Activated CD4-positive, alpha-beta T cell treated with anti-CD3 and anti-CD28 coated beads, Interleukin-2, Interleukin-6, amounts not matched to agents 100 ng/mL and 50 ng/mL, durations not matched to agents 16 hours and 8 hours (primary cell): ENCODE measurements at places on chromosomes 12 and 14.
A peak's percentile ranks its signal among the peaks of the same experiment; 100 is the strongest.

GRCh38 chr12:50220363-50220995 is 53.3 kb upstream of the CERS5 start:
- DNase-seq: peak; percentile 91

DNA sequence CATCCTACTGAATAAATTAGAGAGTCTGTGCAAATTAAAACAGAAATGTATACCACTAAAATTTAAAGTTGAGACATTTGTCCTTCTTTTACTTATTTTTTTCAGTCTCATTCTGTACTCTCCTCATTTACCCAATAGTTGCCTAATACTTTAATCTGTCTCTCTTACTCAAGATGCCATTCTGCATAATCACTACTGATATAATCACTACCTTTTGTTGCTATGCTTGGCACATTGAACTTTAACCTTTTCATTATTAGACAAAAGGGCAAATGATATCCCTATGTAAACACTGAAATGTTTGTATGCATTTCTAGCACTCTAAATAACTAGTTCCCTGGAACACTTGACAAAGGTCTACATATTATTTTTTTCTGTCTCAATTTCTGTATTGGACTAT is 1108.3 kb upstream of the FLRT2 start:
- DNase-seq: no peak

GRCh38 chr14:67853715-67854114 is 34.1 kb downstream of the RAD51B start:
- no peak for DNase-seq

- no peak for DNase-seq
Observed at GRCh38 chr12:52590021-52590420, 11.2 kb downstream of the KRT72 start.

GRCh38 chr14:74488786-74489397 is 4.2 kb downstream of the NPC2 start:
- DNase-seq: no peak

DNA sequence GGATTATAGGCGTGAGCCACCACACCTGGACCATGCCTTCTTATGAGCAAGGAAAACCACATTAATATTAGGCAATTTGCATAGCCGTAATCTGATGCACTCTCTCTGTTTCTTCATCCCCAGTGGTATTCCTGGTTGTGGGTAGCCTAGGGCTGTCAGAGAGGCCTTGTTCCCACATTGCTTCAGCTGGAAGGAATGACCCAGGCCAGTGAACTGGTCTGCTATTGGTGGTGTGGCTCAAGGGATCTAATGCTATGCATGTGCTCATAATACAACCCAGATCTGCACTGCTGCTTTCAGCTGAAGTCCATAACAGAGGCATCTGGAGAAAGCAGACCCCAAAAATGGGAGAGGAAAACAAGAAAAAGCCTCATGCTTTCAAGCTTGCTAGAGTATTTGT is 33.1 kb upstream of the G2E3 start:
- no peak for DNase-seq

GRCh38 chr12:132803888-132804287 is 24.8 kb downstream of the GOLGA3 start:
- no peak for DNase-seq

- DNase-seq: no peak
Observed at GRCh38 chr12:15417691-15418090, 95.4 kb downstream of the PTPRO start.

DNA sequence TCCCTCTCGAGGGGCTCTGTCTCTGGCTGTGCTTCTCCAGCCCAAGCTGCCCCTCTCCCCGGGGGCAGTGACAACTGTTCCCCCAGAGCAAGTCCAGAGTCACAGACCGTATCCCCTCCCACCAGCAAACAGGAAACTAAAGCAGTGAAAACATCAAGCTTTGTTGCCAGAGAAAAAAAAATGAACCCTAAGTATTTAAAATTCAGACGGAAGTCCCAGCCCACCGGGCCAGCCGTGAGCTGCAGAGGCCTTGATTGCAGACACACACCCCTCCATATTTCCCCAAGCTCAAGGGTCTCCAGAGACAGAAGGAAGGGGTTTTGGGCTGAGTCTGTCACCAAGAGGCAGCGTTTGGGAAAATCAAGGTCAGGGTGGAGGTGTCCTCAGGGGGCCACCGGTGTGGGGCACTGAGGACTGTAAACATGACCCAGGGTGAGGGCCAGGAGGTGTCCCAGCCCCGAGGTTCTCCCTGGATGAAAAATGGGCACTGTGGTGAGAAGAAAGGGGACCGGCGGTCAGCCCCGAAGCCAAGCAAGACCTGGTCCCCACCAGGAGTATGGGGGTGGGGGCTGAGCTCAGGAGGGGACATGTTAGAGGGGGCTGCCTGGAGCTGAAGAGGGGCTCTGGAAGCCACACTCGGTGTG is 7.7 kb downstream of the PHETA1 start:
- no peak for DNase-seq

- no peak for DNase-seq
Observed at GRCh38 chr14:68097727-68098126, 278.1 kb downstream of the RAD51B start.

- DNase-seq: peak; percentile 71
Observed at GRCh38 chr12:25052196-25052913, 103.5 kb upstream of the BCAT1 start.

GRCh38 chr12:109632342-109632741 is 58.7 kb downstream of the MVK start:
- no peak for DNase-seq

DNA sequence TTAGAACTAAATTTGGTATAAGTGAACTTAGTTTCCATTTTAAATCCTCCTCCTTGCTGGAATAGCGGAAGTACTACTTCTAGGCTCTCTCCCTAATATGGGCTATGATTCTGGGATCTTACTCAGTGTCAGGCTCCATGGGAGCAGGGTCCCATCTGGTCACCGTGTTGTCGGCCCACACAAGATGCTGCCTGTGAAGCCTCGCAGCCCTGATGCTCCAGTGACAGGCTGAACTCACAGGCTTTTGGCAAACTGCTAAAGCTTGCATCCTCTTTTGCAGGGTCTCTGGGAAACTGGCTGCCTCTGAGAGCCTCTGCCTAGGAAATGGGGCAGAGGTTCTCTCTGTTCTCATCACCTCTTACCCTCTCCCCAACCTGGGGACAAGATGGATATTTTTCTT is 88.4 kb downstream of the RPAP3 start:
- DNase-seq: no peak

DNA sequence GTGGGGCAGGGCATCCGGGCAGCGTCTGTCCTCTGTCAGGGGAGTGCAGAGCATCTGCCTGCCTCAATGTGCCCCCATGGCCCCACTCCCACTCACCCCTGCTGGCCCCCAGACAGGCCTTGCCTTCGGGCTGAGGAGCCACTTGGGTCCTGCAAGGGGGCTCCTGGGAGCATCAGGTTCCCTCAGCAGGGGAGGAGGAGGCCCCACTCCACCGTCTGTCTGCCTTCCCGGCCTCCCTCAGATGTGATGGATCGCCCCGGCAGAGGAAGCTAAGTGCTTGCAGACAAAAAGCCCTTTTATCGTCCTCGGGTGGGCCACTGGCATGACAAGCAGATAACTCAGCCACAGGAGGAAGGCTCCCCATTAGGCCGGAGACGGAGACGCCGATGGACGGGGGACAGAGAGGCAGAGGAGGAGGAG is 35.1 kb downstream of the NCOR2 start:
- DNase-seq: no peak
